ENCODE measurements at places on chromosomes 1 and 21.

GRCh38 chr1:52792036-52792435, 50.5 kb upstream of the ZYG11A start:
- DNase-seq: no peak

- no peak for DNase-seq
These were observed 145.6 kb downstream of the HUNK start for GRCh38 chr21:32018381-32018780.

DNA sequence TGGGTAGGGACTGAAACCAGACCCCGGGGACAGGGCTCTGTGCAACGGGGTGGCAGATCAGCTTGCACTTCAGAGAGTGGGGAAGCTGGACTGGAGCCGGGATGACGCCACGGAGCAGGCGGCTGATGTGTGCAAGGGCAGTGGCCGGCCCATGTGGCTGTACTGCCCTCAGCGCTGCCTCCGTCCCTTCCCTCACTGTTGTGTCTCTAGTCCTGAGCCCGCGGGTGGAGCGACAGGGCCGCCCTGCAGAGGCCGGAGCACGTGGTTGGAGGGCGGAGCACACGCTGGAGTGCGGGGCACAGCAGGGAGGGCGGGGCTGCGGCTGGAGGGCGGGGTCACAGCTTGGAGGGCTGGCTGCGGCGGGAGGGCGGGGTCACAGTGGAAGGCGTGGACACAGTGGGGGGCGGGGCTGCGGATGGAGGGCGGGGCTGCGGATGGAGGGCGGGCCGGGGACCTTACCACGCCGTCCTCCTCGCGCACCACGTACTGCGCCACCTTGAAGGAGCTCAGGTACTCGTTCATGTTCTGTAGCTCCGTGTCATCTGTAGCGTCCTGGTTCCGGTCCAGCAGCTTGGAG, 52.4 kb downstream of the CHD5 start:
- DNase-seq: peak; percentile 44

- no peak for DNase-seq
These were observed 44.9 kb downstream of the MAP3K21 start for GRCh38 chr1:233372218-233373120.

Data from uterus (tissue), 4 donors.